Retina (tissue), 1 donor: ENCODE measurements at places on chromosomes 16 and 17.

GRCh38 chr16:11198828-11199227, 57.2 kb downstream of the SOCS1 start:
- no peak for DNase-seq

DNA sequence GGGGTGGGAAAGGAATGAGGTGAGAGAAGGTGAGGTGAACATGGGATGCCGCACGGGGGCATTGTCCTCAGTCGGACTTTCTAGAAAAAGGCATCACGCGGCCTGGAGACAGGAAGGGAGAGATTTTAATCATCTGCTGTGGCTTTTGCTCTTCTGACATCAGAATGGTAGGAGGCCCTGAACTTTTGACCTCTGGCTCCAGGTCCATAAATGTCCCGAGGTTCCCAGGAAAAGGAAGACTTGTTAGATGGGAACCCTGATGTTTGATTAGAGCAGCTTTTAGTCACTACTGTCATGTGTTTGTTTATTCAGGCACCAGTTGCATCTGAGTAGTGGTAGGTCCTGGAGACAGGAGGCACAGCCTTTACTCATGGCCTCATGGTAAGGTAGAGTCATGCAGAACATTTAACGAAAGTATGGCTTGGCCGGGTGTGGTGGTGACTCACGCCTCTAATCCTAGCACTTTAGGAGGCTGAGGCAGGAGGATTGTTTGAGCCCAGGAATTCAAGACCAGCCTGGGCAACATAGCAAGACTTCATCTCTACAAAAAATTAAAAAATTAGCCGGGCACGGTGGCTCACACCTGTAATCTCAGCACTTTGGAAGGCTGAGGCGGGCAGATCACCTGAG, 203.1 kb downstream of the MSI2 start:
- no peak for DNase-seq

DNA sequence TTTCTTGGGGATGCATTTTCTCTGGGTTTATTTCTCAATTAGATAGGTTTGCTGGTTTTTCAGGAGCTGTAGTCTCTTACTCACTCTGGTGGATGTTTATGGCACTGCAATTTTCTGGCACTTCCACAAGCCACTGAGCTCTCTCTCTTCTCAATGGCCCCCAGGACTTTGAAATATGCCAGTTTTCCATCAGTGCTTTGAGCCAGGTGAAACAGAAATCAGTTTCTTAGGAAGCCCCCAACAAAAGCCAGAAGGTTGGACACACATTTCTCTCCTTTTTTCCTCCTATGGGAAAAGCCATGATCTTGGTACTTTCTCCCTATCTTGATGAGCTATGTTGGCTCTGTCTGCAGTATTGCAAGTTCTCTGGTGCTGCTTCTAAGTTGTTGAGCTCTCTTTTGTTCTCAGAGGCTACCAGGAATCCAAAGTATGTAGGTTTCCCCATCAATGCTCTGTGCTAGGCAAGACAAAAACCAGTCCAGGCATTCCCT, 90.7 kb upstream of the SMIM36 start:
- peak; percentile 15 for DNase-seq

GRCh38 chr17:61444831-61445230, 7.4 kb upstream of the TBX4 start:
- DNase-seq = no peak

DNA sequence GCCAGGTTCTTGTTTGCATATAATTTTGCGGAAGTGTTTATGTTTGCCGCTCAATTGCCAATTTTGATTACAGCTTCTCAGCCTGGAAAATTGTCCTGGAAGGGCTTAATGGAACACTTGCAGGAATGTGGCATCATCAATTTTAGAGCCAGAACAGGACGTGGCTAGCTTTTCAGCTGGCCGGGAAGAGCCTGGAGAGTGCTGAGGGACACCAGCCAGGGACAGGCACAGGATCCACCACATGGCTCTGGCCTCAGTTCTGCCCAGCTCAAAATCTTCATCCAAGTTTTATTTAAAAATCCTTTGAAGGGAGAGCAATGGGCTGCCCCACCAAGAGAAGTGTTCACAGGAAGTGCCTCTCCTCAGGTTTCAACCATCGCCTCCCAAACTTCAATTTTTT, 287.2 kb upstream of the HSBP1 start:
- no peak for DNase-seq

- DNase-seq = peak; percentile 78
These were observed 37.6 kb downstream of the CTU2 start for GRCh38 chr16:88743693-88744576.

GRCh38 chr16:23504453-23505179, 5.7 kb downstream of the GGA2 start:
- peak; percentile 81 for DNase-seq

- DNase-seq = no peak
These were observed 149.5 kb downstream of the TMEM132E start for GRCh38 chr17:34728771-34729310.

GRCh38 chr16:65373097-65373496, 251.2 kb upstream of the CDH11 start:
- no peak for DNase-seq

- DNase-seq = no peak
These were observed 69.3 kb upstream of the MED13 start for GRCh38 chr17:62134397-62134796.

DNA sequence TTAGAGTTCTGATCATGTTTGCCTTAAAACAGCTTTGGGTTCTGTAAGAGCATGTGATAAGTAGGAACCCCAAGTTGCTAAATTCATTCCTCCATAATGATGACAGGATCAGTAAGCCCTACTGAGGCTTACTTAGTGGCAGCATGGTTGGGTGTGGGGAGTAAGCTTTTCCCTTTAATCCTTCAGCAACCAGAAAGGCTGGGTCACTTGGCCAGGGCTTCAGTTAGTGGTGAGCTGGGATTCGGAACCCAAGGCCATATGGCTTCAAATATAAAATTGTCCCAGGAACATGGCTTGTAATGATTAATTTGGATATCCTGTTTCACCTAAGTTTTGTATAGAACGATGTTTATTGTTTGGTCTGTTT, 850 bp downstream of the GINS3 start:
- no peak for DNase-seq

DNA sequence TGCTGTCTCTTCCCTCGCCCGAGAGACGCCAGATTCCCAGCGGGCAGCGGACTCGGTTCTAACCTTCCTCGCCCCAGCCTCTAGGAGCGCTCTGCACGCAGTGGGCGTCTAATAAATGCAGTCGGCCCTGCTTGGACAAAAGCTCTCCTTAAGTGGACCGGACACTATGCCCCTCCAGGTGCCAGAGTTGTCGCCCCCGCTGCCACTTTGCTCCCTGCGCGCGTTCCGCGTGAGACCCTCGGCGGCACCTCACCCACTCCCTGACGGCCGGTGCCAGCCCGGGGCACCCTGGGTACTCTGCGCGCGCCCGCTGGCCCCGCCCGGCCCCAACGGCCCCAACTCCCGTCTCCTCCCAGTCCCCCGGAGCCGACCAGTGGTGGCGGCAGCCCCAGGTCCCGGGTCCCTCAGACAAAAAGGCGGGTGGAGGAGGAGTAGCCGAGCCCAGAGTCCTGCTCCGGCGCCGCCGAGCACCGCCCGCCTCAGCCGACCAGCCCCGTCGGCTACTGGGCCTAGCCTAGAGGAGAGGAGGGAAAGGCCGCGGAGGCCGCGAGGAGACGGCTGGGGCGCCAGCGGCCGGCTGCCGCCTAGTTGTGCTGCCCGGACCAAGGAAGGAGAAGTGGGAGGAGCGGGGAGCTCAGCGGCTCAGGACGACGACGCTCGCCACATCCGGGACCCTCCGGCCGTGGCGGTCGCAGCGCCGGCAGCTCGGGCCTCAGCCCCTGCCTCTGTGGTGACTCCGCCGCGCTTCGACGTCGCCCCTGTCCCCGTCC, 123.0 kb downstream of the GOSR1 start:
- DNase-seq = peak; percentile 97

DNA sequence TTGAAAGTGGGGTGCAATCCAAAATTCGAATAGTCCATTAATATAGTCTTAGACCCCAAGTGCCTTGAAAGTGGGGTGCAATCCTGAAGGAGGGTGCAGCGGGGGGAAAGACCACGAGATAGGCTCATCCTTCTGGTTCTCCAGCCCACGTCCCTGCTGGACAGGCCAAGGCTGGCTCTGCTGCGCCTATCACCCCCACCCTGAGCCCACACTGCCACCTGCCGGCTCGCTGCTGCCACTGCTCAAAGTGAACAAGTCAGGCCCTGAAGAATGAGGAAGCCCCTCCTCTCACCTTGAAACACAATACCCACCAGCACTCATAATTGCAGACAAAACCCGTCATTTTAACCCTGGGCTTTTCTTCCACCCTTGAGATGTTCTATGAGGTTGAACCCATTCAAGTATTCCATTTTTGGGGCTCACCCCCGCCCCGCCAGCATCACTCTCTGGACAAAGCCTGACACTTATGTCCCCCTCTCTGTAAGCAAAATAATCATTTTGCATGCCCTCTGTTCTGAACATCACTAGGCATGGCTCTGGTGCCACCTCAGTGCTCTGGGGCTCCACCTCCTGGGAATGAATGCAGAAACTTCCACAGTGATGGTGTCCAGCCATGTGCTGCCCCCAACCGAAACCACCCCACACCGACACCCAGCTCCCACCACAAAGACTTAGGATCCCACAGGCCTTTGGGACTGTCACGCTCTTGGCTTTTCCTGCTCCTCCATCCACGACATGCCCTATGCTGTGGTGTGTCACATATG, 56.8 kb downstream of the BEAN1 start:
- peak; percentile 83 for DNase-seq

GRCh38 chr17:245020-245419, 63.6 kb upstream of the DOC2B start:
- no peak for DNase-seq

GRCh38 chr17:2718150-2718938, 6.8 kb upstream of the CLUH start:
- DNase-seq = no peak

DNA sequence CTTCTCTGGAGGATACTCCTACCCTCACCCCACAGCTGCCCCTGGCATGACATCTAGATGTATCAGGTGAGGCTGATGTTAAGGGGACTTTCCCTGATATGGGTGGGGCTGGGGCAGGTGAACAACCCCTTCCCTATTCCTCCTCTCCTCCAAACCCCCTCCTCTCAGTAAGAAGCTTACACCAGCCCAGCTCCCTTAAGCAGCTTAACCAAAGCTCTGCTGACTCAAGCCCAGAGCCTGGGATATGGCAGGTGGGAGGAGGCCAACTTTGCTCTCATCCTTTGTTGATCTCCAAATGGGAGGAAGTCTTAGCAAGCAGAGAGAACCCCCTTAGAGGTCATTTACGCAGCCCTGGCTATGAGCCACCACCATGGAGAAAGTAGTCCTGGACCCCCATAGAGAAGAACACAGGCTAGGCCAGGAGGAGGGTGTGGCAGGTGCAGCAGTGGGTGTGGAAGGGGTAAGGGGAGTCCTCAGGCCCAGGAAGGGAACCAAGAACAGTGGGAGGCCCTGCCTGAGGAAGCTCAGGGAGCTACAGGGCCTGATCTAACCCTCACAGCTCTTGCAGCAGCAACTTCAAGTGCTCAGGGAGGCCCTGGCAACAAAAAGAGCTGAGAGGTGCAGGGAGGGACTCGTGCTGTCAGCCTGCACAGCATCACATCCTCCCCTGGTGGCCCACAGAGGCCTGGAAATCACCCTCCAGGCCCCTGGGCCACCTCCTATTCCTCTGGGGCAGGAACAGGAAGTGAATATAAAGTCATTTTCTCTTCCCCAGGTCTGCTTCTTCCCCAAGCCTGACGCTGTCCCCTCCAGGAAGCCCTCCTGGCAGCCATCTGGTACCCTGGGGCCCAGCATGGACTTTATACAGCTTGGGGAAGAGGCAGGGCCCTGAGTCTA, 2.9 kb downstream of the UNC119 start:
- DNase-seq = peak; percentile 32

DNA sequence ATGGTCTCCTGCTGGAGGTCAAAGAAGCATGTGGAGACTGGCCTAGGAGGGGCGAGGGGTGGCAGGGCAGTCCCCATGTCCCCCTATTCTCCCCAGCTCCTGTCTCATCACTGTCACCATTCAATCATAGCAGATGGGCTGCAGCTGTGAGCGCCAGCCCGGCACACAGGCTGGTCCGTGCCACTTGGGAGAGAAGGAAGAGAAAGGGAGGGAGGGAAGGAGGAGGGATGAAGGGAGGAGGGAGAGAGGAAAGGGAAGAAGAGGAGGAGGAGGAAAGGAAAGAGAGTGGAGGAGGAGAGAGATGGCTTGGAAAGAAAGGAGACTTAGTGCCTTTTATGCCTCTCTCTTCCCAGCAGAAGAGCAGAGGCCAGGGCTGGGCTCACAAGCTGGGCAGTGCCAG, 12.4 kb downstream of the NEUROD2 start:
- DNase-seq = no peak

DNA sequence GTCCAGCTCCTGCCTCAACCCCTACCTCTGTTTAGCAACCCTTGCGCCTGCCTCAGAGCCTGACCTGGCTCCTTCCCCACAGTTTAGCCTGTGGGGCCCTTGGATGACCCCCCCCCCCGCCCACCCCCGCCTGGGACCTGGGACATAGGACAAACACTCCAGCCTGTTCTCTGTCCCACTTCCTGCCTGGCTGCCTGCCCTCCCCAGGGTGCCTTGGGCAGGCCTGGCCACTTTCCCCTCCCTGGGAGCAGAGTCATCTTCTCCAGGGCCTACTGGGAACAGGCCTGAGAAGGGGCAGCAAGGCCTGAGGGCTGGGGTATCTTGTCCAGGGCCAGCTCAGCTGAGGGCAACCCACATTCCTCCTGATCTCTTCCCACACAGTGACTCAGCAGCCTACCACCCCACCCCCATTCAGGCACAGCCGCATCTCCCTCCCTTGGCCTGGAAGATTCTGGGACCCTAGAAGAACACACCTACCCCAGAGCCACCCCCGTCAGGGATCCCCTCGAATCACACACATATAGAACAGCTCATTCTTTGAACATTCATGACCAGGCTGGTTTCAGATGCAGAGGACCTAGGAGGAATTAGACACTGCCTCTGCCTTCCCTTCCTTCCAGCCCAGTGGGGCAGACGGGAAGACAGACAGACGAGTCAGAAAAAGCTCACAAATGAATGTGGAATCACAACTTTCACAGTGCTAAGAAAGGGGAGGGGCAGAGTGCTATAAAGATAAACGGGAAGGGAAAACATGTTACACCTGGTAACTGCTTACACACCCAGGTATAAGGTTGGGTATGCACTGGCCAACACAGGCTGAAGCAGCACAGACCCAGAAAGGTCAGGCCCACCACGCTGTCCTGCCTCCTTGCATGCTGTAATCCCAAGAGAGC, 6.0 kb downstream of the FHOD1 start:
- DNase-seq = no peak

DNA sequence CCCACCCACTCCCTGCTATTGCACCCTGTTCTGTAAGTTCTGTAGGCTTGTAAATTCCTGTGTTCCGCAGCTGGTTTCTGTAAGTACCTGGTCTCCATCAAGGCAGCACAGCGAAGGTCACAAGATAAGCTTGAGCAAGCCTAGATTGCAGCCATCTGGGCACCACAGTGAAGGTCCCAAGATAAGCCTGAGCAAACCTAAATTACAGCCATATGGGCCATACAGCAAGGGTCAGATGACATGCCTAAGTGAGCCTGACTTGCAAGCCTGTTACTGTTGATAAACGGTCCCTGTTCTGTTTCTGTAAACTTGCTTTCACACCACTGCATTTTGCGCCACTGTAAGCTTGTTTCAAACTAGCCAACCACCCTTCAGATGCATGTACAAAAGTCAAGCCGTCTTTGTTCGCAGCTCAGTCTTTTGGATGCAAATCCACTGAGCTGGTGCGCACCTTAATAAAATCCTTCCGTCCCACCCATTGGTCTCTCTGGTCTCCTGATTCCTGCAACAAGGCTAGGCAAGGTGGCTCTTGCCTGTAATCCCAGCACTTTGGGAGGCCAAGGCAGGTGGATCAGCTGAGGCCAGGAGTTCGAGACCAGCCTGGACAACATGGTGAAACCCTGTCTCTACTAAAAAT, 42.6 kb upstream of the ATF7IP2 start:
- no peak for DNase-seq

GRCh38 chr17:31915456-31916100, 14.1 kb upstream of the UTP6 start:
- DNase-seq = no peak
